Stimulated activated CD8-positive, alpha-beta memory T cell treated with anti-CD3 and anti-CD28 coated beads, Interleukin-7, amount 100 ng/mL, for 1 hour (primary cell): ENCODE measurements at places on chromosomes 4 and X.

DNA sequence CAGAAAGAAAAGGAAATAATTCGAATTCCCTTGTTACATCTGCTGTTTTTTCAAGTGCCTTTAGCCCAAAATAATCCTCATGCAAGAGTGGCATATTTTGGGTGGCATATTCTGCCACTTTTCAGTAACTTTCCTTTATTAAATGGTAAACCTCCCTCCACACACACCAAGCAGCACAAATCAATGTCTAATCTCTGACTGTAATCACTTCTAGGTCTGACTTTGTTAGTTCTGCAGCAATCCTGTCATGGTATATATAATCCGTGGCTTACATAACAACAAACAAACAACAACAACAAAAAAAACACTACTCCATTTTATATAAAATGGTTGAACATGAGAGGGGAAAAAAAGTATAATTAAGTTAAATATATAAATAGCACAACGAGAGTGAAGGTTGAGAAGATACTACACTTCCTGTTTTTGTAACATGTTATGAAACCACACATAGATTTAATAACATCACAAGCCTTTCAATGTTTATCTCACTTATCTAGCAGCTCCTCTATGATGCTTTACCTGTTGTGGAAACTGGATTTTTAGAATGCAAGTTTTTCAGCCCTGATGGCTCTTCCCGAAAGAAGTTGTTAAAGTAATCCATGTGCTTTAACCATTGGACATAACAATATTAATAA is 715.4 kb downstream of the GRXCR1 start:
- DNase-seq: no peak

DNA sequence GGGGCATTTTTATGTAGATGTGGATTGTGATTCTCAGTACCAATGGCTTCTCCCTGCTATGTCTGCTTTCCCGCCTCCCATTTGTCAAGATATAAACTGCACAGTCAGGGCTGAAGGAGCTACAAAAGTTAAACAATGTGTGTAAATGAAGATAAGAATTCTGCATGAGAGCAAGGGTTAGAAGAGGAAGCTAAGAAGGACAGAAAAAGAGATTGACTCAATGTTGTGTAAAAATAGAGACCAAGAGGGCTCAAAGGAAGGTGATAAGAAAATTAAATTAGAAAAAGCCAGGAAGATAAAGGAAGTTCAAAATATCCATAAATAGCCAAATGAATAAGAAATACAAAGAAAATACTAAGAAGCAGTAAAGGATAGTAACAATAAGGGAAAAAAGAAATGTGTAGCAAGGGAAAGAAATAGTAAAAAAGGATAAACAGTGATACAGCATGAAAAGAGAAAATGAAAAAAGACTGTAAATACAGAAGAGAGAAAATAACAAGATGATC is 82.5 kb downstream of the AMELX start:
- no peak for DNase-seq

- no peak for DNase-seq
These were observed 681 bp upstream of the UPF3B start for GRCh38 chrX:119853444-119853843.

DNA sequence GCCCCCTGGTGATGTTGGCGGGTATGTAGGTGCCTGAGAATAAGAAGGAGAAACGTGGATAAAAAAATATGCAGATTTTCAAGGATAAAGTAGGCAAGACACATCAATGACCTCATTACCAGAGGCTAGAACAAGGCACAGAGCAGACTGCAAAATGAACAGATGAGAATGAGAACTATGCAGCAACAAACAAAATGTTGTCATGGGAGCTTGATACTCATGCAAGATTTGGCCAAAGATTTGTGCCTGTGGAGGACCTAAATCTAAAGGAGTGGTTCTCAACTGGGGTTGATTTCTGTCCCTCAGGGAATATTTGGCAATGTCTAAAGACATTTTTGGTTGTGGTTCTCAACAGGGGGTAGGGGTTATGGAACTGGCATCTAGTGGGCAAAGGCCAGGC is 177.3 kb downstream of the FRMPD4 start:
- DNase-seq: no peak

- DNase-seq: no peak
These were observed 159.3 kb downstream of the DCAF12L1 start for GRCh38 chrX:126393284-126393683.

GRCh38 chr4:6470502-6471306 is 1.7 kb downstream of the PPP2R2C start:
- DNase-seq: no peak

DNA sequence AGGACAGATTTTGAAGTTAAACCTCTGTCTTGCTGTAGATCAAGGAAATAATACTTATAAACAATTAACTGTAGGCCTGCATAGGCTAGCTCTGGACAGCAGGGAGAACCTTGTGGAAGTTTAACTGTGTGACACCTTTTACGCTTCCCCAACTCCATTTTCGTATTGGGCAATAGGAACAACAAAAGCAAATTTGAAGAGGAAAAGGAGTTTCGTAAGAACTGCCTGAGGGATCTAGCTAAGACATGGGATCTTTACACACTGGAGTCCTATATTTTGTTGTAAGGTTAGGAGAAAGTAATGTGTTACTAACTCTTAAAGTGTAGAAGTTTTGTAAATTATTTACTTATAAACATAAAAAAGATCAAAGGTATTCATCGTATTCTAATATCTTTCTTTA is 324.9 kb upstream of the CASK start:
- DNase-seq: no peak

- DNase-seq: no peak
These were observed 1301.9 kb downstream of the PCDH7 start for GRCh38 chr4:32022071-32022470.

DNA sequence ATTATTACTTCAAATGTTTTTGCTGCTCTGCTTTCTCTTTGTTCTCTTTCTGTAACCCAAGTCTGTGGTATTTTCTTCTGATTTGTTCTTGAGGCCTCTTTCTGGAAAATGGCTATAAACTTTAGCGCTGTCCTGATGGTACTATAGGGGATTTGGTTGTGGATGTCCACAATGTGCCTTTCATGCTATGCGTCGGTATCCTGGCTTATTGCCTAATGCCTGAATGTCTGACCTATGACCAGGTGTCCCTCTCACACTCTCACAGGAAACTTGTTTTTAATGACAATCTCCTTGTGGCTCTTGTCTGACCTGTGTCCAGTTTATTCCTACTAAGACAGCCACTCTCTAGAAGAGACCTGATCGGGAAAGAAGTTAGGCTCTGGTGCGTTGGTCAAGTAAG is 222.4 kb upstream of the NR3C2 start:
- DNase-seq: no peak

GRCh38 chr4:38452009-38452408 is 212.0 kb upstream of the KLF3 start:
- DNase-seq: no peak

- DNase-seq: no peak
These were observed 788.4 kb downstream of the RPA4 start for GRCh38 chrX:97672138-97672537.

- DNase-seq: no peak
These were observed at the start of gene VEGFC for GRCh38 chr4:176792326-176793059. TSS of gene VEGFC (minus strand) at chr4:176792922. CDS start at chr4:176792311, 611 bp downstream.

DNA sequence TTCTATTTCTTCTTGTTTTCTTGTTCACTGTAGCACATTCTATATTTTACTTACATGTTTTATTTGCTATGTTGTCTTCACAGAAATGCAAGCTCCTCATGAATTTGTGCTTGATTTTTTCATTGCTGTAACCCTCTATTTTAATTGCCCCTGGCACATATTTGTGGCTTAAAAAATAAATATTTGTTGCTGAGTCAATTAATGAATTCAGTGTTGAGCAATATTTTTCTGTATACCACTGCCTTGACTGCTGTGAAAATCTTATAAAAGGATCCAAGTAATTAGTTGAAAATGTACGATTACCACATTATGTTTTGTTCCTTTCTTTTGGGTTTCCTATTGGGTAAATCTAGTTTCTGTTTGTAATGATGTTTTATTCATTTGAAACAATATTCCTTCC is 68.5 kb downstream of the FAM47A start:
- no peak for DNase-seq

DNA sequence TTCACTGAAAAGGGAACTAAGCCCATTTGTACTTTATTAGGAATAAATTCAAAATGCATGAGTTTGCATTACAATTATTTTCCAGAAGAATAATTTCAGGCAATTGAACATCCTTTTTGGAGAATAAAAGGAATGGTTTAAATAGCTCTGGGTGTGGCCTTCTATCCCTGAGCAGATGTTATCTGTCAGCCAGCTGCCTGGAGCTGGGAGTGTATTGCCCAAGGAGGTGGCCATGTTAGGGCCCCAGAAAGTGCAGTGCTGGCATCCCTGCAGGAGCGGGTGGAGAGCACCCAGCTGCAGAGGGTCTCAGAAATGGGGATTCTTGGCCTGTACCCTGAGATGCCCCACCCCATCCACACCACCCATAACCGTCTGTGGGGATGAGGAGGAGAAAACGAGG is 21.6 kb upstream of the VEGFD start:
- DNase-seq: no peak

DNA sequence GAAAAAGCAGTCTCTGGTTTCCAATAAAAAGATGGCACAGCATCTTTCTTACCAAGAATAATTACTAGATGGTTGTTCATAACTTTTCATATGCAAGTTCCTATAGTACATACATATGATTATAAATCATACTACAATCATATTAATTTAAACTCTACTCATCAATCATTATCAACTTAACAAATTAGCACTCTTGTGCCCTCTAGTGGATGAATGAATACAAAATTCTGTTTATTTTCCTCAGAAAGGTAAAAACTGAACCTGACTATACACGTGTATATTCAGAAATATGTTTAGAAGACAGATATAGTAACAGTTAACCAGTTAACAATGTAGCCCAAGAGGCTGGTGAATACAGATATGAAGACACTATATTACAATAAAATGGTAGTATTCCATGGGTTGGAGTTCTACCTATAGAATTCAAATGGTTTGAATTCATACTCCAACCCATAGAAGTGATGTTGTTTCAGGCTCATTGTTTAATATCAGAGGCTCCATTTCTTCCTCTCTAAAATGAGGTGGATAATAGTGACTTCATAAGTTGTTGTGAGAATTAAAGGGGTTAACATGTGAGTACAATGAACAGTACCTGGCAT is 100.0 kb downstream of the ADAMTS3 start:
- DNase-seq: no peak

DNA sequence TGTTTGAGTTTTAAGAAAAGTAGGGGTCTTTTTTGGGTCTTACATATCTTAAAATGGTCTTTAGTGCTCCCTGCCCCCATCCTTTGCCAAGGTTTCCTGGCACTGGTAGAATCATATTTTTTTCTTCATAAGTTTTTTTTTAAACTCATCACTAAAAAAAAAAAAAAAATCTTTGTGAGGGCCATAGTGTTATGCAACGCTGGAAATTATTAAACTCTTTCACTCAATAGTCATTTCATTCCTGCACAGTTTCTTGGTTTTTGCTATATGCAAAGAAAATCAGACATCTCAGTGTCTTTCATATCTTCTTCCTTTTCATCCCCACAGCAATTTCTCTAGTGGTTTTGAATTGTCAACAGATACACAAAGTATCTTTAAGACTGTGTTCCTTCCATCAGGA is 95.6 kb downstream of the TMA16 start:
- no peak for DNase-seq

DNA sequence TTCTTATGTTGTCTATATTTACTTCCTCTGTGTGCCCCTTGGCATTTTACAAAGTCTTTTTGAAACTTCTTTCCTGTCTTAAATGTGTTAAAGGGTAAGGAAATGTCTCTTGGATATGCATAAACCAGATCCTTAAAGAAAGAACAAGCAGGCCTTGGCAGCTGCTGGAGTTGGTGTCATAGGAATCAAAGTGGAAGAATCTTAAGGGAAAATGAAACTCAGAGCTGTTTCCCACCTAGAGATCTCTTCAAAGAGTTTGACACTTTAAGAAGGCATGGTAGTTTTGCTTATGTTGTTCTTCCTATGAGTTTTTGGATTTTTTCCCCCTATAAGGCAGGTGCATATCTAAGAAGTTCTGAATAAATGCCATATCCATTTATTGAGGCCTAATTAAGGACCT is 37.0 kb upstream of the CWH43 start:
- no peak for DNase-seq

DNA sequence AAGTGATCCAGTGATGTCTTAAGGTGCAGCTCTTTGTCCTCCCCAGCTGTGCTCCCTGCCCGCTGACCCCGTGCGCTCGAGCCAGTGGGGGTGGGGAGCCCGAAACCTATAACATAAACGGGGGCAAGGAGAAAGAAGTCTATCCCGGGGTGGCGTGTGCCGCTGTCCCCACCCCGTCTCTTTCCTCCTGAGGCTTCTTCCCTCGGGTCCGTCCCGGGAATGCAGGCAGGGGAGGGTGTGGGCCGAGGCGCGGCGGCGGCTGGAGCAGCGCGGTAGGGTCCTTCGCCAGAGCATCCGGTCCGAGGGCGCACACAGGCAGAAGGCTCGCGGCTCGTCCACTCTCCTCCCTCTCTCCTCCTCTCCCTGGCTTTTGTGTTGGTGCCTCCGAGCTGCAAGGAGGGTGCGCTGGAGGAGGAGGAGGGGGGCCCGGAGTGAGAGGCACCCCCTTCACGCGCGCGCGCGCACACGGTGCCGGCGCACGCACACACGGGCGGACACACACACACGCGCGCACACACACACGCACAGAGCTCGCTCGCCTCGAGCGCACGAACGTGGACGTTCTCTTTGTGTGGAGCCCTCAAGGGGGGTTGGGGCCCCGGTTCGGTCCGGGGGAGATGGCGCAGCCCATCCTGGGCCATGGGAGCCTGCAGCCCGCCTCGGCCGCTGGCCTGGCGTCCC is at the start of gene RAB33A:
TSS of gene RAB33A (plus strand) at position 517 of the 681 bp plus-strand sequence. CDS start at position 618, 101 bp downstream.
- no peak for DNase-seq

- no peak for DNase-seq
These were observed 93.7 kb upstream of the AP1S2 start for GRCh38 chrX:15948318-15948660.

DNA sequence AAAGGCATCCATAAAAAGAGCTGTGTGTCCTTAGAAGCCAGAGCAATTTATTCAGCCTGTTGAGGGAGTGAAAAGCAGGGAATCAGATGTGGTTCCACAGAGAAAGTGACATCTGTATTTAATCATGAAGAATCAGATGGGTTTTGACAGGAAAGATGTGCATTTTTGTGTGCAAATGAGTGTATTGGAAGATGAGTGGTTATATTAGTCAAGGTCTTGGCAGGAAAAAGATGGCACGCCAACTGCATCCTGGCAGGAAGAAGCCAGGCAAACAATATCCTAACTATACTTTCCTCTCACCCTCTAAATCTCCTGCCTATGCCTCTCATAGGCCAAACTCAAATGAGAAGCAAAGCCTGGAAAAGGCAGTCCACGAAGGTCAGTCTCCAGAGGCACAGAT is 59.1 kb downstream of the SCFD2 start:
- no peak for DNase-seq
